ENCODE measurements at places on chromosomes 6 and 20.
A peak's percentile ranks its signal among the peaks of the same experiment; 100 is the strongest.

DNA sequence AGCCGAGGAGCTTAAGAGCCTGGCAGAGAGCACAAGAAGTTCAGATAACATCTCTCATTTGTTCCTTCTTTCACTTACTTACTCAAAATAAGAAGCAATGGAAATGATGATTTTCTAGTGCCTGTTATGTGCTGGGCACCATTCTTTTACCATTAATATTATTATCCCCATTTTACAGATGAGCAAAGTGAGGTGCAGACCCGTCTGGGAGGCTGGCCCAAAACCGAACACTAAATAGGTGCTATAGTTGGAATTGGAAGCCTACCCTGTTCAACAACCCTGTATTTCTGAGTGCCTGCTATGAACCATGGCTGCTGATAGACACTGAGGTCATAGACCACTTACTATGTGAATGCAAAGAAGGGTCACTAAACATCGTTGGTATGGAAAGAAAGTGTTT is 25.0 kb upstream of the MTRF1L start:
- DNase-seq, result no peak

GRCh38 chr6:136439514-136440190 is 110.6 kb downstream of the MAP7 start:
- DNase-seq, result no peak

GRCh38 chr6:78746457-78746856 is 120.9 kb upstream of the IRAK1BP1 start:
- no peak for DNase-seq

DNA sequence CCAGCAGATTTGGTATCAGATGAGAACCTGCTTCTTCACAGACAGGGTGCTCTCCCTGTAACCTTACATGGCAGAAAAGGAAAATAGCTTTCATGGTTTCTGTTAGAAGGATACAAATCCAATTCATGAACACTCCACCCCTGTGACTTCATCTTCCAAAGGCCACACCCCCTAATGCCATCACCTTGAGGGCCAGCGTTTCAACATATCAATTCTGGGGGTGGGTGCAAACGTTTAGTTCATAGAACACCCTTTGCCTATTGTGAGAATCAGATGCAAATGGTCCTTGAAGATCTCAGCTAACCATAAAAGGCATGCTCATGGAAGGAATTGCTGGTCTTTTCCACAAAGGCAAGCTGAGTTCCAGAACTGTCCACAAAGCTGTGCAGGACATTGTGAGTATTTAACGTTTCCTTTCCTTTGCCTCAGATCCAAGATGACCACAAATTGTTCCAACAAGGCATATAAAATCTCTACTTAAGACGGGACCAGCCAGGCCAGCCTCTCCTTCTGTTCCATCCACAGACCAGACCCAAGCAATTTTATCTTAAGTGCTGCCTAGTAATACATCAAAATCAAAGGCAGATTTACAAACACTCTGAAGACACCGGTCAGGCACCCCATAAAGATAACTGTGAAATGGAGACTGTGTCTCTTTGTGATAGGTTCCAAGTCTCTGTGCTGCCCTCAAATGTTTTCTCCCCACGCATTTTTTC is 34.7 kb upstream of the SSTR4 start:
- DNase-seq, result no peak

GRCh38 chr6:34324738-34325444 is 67.6 kb downstream of the NUDT3 start:
- no peak for DNase-seq

DNA sequence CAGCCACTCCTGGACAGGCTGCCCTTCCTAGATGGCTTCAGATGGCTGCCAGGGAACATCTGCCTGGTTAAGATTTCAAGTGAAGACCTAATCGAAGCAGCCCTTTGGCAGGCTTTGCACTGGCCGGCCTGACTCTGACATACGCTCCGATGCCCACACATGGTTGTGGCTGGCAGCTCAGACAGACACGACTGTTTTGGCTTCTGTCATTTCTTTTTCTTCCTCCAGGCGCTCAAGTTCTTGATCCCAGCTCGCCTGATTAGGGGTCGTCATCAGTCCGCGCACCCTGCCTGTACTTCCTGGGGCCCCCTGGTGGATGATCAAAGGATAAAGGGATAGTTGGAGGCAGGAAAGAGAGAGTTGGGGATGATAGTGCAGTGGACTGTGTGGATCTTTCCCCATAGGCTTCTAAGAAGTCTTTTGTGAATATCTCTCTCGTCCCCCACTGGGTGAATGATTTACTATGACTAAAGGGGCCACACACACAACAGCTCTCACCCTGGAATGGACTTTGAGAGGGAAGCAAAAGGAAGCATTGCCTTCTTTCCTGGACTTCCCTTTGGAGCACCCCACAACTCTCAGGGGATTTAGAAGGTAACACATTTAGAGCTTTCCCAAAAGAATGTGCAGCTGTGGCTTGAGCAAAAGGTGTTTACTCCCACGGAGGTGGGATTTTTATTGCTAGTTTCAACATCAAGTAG is 21.4 kb upstream of the TRAM2 start:
- DNase-seq, result no peak

DNA sequence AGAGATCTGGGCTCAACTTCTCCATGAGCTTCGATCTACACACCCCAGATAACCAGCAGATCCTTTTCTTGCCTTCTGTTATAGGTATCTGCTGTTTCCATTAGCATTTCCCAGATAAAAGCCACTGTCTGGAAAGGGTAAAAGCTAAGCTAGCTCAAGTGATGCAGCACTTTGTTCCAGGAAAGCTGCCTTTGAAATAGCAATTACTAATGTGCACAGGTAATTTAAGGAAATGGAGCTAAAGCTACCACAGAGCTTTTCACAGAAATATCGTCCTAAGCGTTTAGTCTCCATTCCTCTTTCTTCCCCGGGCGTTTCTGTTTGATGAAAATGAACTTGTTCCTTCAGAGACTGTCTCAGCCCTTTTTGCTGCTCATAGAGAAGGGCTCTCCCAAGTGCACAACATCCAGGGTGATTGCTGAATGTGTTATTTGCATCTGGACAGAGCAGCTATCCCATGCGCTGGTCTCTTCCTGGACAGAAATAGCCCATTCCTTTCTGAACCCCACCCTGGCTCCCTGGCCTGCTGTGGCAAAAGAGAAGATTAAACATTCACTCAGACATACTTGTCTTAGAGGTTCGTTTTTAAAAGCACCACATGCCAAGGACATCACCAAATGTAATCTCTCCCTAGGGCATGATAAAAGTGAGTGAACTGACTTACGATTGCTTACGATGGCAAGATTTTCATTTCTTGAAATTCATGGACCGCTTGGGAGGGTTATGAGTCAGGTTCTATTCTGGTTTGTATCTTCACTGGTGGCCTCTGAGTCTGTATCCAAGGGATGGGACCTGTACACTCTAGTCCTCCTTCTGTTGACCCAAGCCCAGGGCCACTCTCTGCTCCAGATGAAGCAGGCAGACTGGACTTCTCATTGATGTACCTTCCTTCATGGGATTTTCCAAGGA is 429.1 kb upstream of the CDH4 start:
- no peak for DNase-seq

DNA sequence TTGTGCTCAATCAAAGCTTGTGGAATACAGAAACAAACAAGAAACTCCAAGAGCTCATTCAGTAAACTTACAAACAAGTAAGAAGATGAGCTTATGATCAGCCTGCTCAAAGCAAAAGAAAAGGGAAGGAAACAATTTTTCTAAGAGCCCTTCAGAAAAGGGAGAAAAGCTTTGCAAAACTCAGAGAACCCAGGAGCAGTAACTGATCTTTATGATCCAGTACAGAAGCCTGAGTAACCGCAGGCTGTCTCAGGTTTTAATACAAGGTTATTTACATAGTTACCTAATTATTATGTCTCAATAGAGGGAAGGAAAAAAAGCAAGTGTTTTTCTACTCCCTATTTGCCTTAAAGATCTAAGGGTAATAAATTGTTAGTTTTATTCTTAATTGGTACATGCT is 226.5 kb downstream of the MAFB start:
- no peak for DNase-seq

- no peak for DNase-seq
These were observed 105.9 kb downstream of the ADTRP start for GRCh38 chr6:11672669-11673068.

GRCh38 chr6:32255199-32256153 is 31.6 kb upstream of the NOTCH4 start:
- DNase-seq, result peak; percentile 60

GRCh38 chr20:25042531-25043498 is 15.1 kb downstream of the ACSS1 start:
- peak; percentile 72 for DNase-seq

- DNase-seq, result no peak
These were observed 51.9 kb downstream of the SNAI1 start for GRCh38 chr20:50034567-50035180.

DNA sequence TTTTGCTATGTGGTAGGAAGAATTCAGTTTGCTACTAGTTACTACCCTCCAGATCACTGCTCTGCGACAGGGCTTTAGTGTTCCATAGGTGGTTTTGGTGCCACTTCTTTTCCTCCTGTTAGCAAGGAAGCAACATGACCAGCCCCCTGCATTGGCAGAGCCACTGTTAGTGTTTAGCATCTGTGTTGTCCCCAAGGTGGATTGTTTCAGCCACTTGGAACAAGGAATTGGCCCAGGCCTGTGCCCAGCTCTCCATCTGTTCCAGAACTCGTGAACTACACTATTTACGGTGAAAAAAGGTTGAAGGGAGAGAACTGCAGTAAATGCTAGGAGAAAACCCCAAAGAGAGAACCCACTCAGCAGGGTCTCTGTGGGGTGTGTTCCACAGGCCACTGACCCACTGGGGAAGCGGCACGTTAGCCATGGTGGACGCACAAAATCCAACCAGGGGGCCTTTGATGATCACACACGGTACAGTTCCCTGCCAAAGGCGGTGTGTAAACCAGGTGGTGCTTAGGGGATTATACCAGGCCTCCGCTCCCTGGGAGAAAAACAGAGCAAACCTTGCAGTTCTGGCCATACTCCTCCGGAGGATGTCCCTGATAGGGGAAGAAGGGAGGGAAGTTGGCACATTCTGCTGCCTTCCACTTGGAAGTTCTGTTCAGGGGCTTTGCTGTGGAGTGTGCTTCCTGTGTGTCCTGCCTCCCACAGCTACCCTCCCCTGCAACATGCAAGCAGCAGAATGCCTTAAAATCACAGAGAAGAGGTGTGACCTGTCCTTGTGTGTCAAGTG is 72.3 kb downstream of the LYRM2 start:
- DNase-seq, result no peak

- no peak for DNase-seq
These were observed 18.7 kb downstream of the FAM50B start for GRCh38 chr6:3867641-3868502.

DNA sequence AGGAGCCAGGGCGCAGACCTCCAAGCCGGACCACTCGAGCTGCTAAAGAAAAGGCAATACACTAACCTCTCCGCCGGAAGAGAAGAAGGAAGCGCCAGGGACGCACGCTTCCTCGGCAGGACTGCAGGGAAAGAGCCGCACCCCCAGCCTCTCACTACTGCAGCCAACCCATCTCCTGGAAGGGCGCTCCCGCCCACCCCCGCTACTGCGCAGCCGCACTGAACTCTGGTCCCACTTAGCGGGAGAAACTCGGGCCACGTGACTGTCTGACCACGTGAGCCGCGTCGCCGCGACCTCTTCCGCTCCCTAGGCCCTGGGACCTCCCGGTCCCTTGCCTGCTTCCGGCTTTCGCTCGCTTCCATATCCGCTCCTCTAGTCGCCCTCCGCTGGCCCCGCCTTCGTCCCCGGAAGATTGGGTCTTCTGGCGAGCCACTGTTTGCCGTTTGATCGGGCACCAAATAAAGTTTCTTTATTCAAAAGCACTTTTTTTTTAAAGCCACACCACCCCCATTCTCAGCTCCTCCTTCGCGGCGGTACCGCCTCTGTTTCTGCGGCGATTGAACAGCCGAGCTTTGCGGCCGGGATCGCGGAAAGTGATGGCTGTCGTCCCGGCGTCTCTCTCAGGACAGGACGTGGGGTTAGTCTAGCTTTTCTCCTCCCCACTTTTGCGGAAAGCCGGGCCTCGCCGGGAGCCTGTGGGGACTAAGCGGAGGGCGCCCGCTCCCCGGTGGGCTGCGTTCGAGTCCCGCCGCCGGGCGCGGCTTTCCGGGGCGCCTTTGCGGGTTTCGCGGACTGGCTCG is at the start of gene RMND1:
TSS of gene RMND1 (minus strand) at position 177 of the 800 bp plus-strand sequence. CDS start 6,315 bp downstream, outside the sequence.
- DNase-seq, result peak; percentile 93

- no peak for DNase-seq
These were observed 890.3 kb downstream of the C6orf118 start for GRCh38 chr6:164419099-164419498.

DNA sequence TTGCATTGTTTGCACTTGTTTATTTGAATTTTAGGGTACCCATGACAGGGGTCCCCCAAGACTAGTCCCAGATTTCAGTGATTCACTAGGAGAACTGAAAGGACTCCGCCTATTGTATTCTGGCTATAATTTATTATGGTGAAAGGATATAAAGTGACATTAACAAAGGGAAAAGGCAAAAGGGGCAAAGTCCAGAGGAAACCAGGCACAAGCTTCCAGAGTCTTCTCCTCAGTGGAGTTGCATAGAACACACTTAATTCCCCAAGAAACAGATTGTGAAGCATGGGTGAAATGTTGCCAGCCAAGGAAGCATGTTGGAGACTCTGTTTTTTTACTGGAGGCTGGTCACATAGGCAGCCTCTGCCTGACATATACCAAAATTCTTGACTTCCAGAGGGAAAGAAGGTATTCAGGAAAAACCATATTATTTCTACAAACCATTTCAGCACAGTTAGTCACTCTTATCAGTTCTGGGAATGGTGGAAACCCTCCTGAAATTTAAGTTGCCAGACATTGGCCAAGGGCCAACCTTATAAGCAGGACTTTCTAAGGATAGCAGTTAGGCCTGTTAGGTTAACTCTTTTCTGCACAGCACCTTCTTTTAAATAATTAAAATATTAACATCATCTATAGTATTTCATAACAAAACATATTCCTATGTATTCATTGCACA is 71.8 kb downstream of the FIG4 start:
- DNase-seq, result no peak

GRCh38 chr6:53714888-53715287 is 49.3 kb upstream of the KLHL31 start:
- no peak for DNase-seq

DNA sequence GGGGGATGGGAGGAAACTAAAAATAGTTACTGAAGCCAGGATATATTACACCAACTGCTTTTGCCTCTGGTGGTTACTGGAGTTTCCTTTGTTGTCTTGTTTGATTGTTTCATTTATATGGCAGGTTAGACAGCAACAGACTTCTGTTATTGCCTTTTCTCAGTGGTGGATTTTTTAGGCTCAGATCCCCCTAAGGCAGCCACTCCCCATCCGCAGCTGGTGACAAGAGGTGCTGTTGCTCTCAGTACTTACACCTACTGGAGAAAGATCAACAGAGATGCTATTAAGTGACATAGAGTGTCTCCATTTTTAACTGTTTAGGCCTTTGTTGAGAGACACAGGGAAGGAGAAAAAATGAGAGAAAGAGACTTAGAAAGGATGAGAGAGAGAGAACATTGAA is 552.1 kb downstream of the PKHD1 start:
- no peak for DNase-seq

DNA sequence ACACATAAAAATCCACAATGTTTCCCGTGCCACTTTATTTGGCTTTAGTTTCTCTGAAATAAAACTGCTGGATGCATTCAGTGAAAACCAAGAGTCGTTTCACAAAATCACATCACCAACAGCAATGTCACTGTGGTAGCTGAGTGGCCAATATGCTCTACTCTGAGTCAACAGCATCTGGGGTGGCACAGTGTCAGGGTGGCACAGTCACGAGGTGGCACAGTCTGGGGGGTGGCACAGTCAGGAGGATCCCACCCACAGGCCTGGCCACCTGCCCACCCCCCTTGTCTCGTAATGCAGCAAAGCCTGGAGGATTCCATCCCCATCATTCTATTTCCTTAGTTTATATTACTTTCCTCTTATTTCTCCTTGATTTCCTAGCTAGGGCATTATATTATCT is 87.0 kb downstream of the ANKRD60 start:
- no peak for DNase-seq

GRCh38 chr20:3563548-3564177 is 92.8 kb downstream of the ATRN start:
- DNase-seq, result peak; percentile 6
